ENCODE measurements at places on chromosomes 5 and 9.

GRCh38 chr9:121581786-121582600, 69.4 kb upstream of the DAB2IP start:
- DNase-seq, result no peak

GRCh38 chr5:154603953-154604679, 126.1 kb upstream of the HAND1 start:
- DNase-seq, result no peak

DNA sequence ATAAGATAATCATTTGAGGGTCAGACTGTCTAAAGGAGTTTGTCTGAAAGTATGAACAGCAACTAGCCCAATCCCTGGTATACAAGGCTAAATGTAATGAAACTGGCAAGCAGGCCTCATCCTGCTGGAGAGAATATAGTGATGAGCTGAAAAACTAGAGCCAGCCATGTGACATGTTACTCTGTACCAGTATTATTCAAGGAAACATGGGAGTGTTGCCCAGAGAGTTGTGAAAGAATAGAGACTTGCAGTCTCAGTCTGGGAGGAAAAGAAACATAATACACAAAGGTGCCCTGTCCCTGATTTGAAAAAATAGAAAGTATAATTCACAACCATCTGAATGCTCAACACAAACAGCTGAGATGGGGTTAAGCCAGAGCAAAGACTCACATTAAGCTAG, 37.9 kb upstream of the HTR1A start:
- no peak for DNase-seq

DNA sequence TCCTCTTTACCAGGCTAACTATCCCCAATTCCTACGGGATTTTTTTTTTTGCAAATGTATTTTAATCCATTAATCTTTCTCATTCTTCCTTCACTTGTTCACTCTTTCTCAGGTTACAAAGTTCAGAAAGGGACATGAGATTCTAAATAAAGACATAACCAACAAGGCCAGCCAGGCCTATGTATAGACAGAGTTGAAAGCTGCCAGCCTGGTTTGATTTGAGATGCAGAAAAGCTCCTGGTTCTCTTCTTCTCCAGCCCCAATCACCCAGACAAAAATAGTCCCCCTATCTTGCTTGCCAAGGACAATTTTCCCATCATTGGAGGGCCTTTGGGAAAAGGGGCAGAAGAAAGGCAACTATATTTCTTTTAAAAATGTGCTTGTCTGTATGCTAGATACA, 398.8 kb downstream of the NFIB start:
- no peak for DNase-seq

DNA sequence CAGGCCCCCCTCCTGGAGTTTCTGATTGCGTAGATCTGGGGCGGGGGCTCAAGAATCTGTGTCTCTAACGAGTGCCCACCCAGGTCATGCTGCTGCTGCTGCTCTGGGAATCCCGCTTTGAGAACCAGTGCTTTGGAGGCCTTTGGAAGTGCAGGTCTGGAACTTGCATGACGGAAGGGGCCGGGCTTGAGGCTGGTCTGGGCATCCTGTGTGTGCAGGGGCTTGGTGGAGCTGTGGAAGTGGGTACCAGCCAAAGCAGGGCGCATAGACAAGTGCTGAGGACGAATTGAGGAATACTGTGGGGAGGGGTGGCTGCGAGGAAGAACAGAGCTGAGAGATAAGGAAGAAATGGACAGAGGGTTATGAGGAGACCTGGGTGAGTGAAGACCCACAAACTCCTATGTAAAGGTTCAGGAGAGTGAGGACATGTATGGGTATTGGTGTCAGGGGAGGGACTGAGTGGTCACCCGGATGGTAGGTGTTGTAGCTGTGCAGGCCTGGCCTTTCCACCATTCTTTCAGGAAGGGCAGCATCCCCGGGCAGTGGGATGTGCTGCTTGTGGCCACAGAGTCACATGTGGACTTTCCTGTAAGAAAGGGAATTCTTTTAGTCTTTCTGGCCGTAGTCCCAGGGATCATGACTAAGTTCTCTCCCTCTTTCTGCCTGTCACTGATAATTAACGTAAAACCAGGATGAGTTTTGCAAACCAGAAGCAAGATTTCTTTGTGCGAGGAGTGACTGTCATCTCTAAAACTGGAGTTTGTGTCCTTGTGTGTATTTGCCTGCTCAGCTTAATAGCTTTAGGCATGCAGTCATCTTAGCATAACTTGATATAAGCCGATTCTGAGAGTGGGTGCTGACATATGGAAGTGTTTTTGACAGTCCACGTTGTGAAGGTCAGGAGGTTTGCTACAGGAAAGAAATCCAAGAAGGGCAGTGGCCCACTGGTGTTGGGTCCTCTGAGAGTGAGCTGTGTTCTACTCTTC, 43.3 kb upstream of the TJP2 start:
- no peak for DNase-seq

DNA sequence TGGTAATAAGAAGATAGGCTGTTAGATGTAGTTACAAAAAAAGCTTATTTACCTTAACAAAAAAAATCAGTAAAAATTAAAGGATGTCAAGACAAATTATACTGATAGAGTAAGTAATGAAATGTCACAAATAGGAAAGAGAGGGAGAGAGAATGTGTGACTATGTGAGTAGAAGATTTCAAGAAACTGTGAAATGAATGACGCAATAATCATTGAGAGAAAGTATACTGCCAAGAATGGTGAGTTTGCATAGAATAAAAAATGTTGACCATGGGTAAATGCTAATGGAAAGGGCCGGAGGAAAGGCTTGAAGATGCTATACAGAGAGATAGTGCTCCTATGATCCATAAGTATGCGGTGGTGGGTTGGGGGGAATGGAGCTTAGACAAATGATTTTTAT, 100.7 kb downstream of the PTPRD start:
- DNase-seq, result no peak

GRCh38 chr9:70043689-70044489, at the start of gene MAMDC2:
MAMDC2 (plus strand) TSS chr9:70043848; CDS start chr9:70044198, 350 bp downstream.
- no peak for DNase-seq

All from activated naive CD4-positive, alpha-beta T cell (primary cell).